ENCODE measurements at places on chromosomes 2 and 18.
A peak's percentile ranks its signal among the peaks of the same experiment; 100 is the strongest.

DNA sequence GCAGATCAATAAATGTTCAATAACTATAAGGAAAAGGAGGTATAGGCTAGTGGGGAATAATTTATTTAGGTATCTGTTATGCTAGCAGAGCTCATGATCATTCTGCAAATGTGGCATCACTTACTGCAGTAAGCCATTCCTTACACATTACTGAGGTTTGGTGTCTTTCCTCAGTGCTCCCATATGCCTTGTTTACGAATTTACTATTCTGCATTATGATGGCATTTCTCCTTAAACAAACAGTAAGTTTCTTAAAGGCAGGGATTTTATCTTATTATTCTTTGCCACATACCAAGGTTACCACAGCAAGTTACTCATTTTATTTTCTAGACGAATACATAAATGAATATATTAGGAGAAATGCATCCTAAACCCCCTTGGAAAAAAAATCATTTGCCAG, 88.4 kb downstream of the DSEL start:
- DNase-seq = no peak

DNA sequence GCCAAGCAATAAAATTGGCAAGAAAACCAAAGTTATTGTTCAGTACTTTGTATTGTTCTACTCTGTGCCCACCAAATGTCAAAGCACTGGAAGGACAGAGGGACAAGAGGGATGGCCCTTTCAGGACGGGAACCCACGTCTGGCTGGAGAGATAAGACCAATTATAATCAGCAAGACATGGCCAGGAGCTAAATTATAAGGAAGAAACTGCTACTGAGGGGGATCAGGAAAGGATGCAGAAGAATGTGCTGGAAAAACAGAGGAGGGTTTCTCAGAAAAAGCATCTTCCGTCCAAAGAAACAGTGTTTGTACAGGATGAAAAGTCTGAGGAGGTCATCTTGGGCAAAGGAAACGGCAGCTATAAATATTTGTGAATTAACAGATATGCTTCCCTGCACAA, 46.4 kb upstream of the NARS1 start:
- DNase-seq = no peak

GRCh38 chr18:51255693-51256092, 58.2 kb upstream of the MEX3C start:
- DNase-seq = no peak

- no peak for DNase-seq
Measured at GRCh38 chr2:191869781-191870180, 22.9 kb upstream of the CAVIN2 start.

DNA sequence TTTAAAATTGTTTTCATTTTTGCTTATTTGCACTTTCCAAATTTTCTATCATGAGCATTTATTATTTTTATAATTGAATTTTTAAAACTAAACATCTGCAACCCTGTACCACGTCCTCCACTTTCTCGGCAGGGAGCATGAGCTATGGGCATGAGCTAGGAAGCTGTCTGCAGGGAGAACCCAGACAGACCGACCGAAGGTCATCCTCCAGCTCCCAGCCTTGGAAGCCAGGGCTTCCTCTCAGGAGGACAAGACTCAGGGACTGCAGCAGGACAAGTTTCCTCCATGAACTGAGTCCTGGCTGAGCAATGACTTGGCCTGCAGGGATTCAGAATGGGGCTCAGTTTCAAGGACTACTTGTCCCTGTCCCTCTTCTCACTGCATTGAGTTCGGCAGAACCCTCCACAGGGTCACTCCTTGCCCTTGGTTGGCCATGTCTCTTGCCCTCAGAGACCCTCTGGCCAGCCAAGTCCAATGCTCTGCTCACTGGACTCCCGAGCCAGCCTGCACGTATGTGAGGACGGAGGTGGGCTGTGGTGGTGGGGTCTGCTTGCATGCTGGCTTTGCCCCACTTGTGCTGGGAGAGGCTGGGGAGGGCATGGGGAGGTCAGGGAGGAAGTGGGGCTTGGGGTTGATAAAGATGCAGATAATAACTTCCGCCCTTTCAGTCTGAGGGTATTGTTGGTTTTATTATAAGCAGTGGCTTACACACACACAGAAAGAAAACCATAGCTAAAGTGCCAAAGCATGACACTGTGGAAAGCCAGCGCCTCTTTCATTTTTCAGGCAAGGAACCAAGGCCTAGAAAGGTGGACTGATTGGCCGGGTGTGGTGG, 6.6 kb downstream of the NMUR1 start:
- peak; percentile 57 for DNase-seq

DNA sequence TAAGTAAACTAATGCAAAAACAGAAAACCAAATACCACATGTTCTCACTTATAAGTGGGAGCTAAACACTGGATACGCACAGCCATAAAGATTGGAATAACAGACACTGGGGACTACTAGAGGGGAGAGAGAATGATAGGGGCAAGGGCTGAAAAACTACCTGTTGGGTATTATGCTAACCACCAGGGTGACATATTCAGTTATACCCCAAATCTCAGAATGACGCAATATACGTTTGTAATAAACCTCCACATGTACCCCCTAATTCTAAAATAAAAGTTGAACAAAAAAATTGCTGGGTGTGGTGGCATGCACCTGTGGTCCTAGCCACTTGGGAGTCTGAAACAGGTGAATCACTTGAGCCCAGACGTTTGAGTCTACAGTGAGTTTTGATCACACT, 157.2 kb downstream of the EXOC6B start:
- no peak for DNase-seq

- no peak for DNase-seq
Measured at GRCh38 chr18:49899657-49900330, 86.5 kb upstream of the ACAA2 start.

- DNase-seq = no peak
Measured at GRCh38 chr18:21857871-21858270, 117.3 kb downstream of the MIB1 start.

GRCh38 chr2:10402653-10403215, 45.4 kb downstream of the ODC1 start:
- DNase-seq = no peak

DNA sequence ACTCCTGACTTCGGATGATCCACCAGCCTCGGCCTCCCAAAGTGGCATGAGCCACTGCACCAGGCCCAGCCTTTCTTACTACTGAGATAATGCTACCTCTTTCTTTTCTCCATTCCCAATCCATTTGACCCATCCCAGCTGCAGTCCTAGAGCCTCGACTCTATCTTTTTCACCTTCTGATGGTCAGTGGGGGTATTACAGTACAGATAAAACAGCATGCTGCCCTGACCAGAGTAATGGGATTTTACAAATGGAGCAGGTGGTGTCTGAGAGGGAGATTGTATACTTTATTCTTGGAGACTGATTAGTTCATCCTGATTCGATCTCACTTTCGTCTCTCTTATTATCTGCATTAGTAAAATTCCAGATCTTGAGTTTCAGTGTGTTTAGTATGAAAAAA, 238.6 kb upstream of the TNP1 start:
- DNase-seq = no peak

DNA sequence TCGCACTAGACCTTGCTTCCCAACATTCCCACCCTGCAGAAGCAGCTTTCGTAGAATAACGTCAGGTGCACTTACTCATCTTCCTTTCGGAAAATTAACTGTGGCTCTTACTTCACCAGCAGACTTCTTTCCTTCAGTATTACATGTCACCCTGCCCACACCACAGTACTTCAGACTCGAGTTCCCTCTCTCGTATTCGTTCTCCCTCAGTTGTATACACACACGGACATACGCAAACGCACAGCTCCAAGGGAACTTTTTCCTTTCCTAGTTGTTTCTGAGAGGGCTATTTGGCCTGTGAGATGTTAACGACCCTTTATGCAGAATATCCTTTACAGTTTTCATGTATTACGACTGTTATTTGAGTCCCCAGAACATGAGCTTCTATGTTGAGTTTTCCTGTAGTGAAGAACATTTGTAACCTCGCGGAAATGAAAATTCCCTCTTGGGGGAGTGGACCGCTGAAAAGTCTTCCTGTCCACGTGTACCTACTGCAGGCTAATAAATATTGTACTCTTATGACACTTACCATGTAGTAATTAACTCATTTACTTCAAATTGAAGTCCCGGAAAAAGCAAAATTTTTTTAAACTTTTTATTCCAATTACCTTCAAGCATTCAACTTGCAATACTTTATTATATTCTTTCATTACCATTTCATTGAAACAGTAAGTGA, 908 bp downstream of the ERLEC1 start:
- peak; percentile 3 for DNase-seq

DNA sequence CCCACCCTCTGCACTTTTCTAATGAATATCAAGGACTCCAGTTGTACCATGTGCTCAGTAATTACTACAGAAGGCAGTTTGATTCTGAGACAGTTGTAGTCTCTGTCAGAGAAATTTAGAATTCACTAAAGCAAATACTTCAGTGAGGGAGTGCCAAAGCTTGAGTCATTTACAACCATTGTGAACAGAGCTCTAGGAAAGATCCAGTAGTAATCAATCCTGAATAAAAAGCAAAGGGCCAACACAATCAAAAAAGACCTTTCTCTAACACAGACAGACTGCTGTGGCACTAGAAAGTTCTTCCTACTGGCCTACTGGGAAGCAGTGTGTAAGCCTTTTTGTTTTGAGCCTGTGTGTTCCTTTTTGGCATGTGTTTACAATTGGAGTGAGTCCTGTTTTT, 135.6 kb upstream of the UNC80 start:
- DNase-seq = no peak

- DNase-seq = no peak
Measured at GRCh38 chr2:99552529-99552928, 62.7 kb upstream of the REV1 start.

- DNase-seq = no peak
Measured at GRCh38 chr2:215966274-215966673, 47.1 kb downstream of the MREG start.

GRCh38 chr2:526918-527317, 150.3 kb downstream of the TMEM18 start:
- no peak for DNase-seq

DNA sequence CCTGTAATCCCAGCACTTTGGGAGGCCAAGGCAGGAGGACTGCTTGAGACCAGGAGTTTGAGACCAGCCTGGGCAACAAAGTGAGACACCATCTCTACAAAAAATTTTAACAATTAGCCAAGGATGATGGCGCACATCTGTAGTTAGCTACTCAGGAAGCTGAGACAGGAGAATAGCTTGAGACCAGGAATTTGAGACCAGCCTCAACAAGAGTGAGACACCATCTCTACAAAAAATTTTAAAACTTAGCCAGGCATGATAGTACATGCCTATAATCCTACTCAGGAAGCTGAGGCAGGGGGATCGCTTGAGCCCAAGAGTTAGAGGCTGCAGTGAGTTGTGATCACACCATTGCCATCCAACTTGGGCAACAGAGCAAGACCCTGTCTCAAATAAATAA, 7.0 kb downstream of the MEMO1 start:
- no peak for DNase-seq

- DNase-seq = no peak
Measured at GRCh38 chr2:168935810-168936581, 34.9 kb downstream of the G6PC2 start.

GRCh38 chr18:8051453-8051852, 484.3 kb downstream of the PTPRM start:
- no peak for DNase-seq

DNA sequence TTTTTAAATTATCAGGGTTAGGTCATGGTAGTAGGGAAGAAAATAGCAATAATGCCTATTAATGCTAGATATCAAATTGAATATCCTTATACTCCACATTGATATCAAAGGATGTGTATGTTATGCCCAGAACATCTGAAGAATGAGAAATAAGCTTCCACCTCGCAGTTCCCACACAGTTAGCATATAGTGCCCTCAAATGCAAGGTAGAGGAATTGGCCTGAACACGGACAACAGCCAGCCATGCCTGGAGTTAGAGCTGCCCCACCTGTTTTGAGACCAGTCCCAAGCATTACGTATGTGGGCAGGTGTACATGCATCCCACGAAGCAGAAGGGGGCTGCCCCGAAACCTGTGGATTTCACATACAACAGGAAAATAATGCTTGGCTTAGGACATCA, 79.6 kb downstream of the SUMO1 start:
- no peak for DNase-seq

- DNase-seq = no peak
Measured at GRCh38 chr2:100016756-100017155, 125.6 kb downstream of the AFF3 start.

Data from CD4-positive, alpha-beta T cell treated with Interleukin-21 for 1 hour (primary cell).